ENCODE measurements at places on chromosomes 3 and 15. TPM values are rescaled to one million over a fixed set of nuclear protein-coding genes. Genes with fewer than 3 reads are reported as not detected.

Gene ROPN1B
- 0.98 TPM for total RNA-seq

Gene P2RY14
- 0.74 TPM for total RNA-seq

Gene TPRG1
- 0.74 TPM for total RNA-seq

Gene CD200R1
- total RNA-seq = 0.25 TPM

Gene ZBBX
- total RNA-seq = 3.9 TPM

Gene MASP1
- total RNA-seq = 42.0 TPM

Gene SLC15A2
- 9.3 TPM for total RNA-seq

Gene TMA7
- total RNA-seq = 120 TPM

Measured in temporal lobe (tissue), 4 donors.